ENCODE measurements at places on chromosomes 12 and 14. TPM values are rescaled to one million over a fixed set of nuclear protein-coding genes. Genes with fewer than 3 reads are reported as not detected.

Gene AKAP3
- total RNA-seq, result 1.5 TPM

Gene PLBD1
- 1.1 TPM for total RNA-seq

Gene ENDOU
- not detected for total RNA-seq

Gene CLEC2A
- not detected for total RNA-seq

Gene PRORP
- 12.7 TPM for total RNA-seq

Gene TNFAIP2
- total RNA-seq, result 114 TPM

Gene TAS2R7
- not detected for total RNA-seq

Gene HAL
- under 0.01 TPM for total RNA-seq

Gene VASH1
- total RNA-seq, result 2.6 TPM

Gene NPAS3
- total RNA-seq, result 0.28 TPM

Gene FOXJ2
- 3.5 TPM for total RNA-seq

Gene UNC79
- total RNA-seq, result 0.18 TPM

Gene PPFIA2
- total RNA-seq, result 2.2 TPM

Gene CLEC7A
- 0.14 TPM for total RNA-seq

All from smooth muscle cell of bladder (primary cell).